ENCODE measurements at places on chromosomes 16 and 17. TPM values are rescaled to one million over a fixed set of nuclear protein-coding genes. Genes with fewer than 3 reads are reported as not detected.

- DNase-seq: no peak
Measured at GRCh38 chr16:25006504-25007056, 8.6 kb downstream of the ARHGAP17 start.

DNA sequence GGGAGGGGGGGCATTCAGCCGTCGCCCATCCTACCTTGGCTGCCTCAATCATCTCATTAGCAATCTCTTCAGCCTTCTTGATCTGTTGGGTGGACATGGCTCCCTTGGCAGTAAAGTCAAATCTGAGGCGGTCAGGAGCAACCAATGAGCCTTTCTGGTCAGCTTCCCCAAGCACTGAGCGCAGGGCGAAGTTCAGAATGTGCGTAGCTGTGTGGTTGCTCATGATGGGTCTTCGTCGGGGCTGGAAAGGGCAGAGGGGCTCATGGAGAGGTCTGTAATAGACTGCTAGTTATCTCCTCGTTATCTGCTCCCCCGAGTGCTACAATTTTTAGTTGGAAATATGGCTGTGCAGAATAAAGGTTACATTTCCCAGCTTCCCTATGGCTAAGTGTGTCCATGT is 7.2 kb upstream of the EXOSC6 start:
- DNase-seq: no peak

DNA sequence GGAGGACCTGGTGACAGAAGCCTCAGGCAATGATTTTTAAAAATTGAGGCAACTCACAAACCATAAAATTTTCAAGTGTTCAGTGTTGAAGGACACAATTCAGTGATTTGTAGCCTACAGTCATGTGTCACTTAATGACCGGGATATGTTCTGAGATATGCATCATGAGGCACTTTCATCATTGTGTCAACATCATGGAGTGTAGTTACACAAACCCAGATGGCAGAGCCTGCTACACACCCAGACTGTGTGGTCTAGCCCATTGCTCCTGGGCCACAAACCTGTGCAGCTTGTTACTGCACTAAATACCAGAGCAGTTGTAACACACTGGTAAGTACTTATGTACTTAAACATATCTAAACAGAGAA is 1.6 kb downstream of the PRSS41 start:
- no peak for DNase-seq

GRCh38 chr16:87618216-87618615 is 15.9 kb downstream of the JPH3 start:
- no peak for DNase-seq

GRCh38 chr16:22333457-22333994 is 36.3 kb downstream of the POLR3E start:
- no peak for DNase-seq

- no peak for DNase-seq
Measured at GRCh38 chr16:58001781-58002415, 691 bp downstream of the USB1 start.

SMIM5 gene
- 3.1 TPM for polyA plus RNA-seq

ACAP1 gene
- polyA plus RNA-seq: 2.4 TPM

PMM2 gene
- polyA plus RNA-seq: 24.6 TPM

TBC1D3H gene
- not detected for polyA plus RNA-seq

TRIM37 gene
- 8.6 TPM for polyA plus RNA-seq

CCT6B gene
- polyA plus RNA-seq: 0.67 TPM

DBNDD1 gene
- 0.72 TPM for polyA plus RNA-seq

CBX2 gene
- 2.9 TPM for polyA plus RNA-seq

SPATA32 gene
- not detected for polyA plus RNA-seq

ARL5C gene
- not detected for polyA plus RNA-seq
